Effector CD8-positive, alpha-beta T cell (primary cell): ENCODE measurements at places on chromosomes 6 and 20.

GRCh38 chr20:25194333-25194972 lies 1.1 kb upstream of the ENTPD6 start:
- no peak for DNase-seq

GRCh38 chr6:122128445-122128844 lies 271.0 kb upstream of the HSF2 start:
- DNase-seq, result no peak

GRCh38 chr6:96947055-96947454 lies 22.5 kb downstream of the KLHL32 start:
- no peak for DNase-seq

DNA sequence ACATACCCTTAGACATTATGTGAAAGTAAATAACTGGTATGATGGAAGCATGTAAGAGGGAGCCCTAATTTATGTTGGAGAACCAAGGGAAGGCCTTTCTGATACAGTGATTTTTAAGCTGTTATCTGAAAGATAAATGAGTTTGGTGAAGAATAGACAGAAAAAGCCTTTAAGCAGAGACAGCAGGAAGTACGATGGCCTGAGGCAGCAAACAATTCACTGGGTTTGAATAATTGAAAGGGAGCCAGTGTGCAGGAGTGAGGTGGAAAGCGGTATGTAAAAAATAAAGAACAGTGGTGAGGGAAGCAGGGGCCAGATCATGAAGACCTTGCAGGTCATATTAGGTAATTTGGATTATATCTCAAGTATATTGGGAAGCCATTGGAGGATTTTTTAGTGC lies 4.1 kb upstream of the RAB23 start:
- no peak for DNase-seq

DNA sequence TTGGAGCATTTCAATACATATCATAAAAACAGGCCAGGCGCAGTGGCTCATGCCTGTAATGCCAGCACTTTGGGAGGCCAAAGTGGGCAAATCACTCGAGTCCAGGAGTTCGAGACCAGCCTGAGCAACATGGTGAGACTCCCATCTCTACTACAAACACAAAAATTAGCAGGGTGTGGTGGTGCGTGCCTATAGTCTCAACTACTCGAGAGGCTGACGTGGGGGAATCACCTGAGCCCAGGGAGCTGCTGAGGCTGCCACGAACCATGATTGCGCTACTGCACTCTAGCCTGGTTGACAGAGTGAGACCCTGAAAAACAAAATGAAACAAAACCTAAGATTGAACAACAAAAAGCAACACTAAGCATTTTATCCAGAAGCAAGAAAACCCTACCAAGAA lies 47.2 kb downstream of the BACH2 start:
- peak; percentile 6 for DNase-seq

- DNase-seq, result no peak
These were observed 37.1 kb downstream of the NCOA7 start for GRCh38 chr6:125827788-125828320.

DNA sequence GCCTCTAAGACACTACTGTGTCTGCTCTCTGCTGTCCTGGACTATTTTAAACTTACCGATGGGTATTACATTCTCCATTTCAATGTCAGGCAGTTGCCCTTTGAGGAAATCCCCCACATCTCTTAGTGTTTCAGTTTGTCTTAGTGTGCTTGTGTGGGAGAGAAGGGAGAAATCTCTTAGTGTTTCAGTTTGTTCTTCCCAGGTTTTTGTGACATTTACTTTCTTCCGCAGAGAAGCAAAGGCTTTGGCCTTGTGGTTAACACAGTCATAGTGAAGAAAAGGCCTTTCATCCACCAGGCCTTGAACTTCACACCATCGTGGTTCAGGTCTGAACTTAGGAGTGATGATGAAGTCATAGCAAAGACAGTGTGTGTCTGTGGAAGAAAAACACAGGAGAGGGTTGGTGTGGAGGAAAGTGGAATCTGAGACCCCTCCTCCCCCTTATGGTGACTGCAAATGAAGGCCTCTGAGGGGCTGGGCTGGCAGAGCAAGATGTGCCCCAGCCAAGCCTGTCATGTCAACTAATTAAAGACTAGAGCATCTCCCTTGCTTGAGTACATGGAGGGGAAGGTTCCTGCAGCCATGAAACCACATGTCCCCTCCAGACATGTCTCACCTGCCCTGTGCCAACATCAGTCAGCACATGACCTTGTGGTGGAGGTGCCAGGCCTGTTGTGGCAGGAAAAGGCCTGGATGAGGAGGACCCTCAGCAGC lies 23.9 kb downstream of the RAET1L start:
- no peak for DNase-seq

DNA sequence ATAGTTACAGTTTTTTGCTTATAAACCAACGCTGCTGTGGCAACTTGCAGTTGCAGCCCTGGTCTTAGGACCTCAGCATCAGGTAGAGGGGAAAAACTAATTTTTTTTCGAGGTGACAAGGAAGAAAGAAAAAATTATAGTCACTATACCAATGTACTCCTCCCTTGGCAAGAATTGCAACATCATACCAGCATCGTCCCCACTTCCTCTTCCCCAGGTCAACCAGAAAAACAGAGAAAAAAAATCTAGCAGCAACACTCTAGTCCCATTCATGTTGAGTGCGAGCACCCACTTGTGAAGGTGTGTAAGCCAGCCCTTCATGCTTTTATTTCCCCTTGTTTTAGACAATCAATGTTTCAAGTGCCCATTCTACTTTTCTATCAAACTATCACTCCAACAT lies 13.1 kb upstream of the DCBLD1 start:
- no peak for DNase-seq

DNA sequence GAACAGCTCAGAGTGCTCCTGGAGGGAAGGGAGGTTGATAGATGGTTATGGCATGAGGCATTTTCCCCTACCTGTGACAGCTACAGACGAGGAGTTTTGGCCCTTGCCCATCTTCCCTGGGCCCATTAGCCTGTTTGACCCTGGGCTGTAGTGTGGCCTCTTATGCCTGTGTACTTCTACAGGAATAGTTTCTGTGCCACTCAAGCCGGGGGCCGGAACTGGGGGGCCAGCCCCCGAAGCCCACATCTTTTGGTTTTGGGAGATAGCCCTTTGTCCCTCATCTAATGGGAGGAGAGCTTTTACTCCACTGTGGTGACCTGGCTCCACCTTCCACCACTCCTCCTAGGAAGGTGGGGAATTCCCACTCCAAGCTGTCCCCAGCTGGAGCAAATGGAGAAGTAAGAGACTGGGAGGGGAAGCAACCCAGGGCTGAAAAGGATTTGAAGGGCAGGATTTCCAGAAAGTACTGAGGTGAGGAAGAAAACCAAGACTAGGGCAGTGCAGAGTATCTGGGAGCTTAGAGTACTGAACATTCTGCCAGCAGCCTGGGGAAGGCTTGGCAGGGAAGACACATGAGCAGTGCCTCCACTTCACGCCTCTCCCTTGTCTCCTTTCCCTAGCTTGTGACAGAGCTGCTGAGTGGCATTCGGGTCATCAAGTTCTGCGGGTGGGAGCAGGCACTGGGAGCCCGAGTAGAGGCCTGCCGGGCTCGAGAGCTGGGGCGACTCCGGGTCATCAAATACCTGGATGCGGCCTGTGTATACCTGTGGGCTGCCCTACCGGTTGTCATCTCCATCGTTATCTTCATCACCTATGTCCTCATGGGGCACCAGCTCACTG lies 6.9 kb downstream of the ABCC10 start:
- DNase-seq, result no peak

GRCh38 chr6:159989492-159990480 lies 20.9 kb downstream of the IGF2R start:
- no peak for DNase-seq

- no peak for DNase-seq
These were observed 129.3 kb downstream of the AFG1L start for GRCh38 chr6:108423982-108424705.

DNA sequence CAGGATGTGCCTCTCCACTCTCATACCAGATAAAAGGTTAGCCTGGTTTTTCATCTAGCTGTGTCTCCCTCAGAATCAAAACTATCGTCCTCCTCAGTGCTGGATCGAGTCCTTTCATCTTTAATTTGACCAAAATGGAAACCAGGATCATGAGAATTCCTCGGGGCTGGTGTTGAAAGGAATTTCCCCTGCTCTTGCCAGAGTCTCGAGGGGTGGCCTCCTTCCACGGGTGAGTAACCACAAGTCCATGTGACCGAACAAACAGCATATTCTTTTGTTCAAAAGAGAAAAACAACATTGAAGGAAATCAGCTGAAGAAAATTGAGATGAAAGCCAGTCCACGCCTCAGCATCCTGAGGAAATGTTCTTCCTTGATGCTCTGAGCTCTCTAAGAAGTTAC lies 165.9 kb upstream of the CDYL start:
- DNase-seq, result no peak

- DNase-seq, result no peak
These were observed 97.5 kb downstream of the TAF4 start for GRCh38 chr20:61968036-61968810.

- no peak for DNase-seq
These were observed 2.5 kb upstream of the HLA-DRA start for GRCh38 chr6:32436995-32437836.

DNA sequence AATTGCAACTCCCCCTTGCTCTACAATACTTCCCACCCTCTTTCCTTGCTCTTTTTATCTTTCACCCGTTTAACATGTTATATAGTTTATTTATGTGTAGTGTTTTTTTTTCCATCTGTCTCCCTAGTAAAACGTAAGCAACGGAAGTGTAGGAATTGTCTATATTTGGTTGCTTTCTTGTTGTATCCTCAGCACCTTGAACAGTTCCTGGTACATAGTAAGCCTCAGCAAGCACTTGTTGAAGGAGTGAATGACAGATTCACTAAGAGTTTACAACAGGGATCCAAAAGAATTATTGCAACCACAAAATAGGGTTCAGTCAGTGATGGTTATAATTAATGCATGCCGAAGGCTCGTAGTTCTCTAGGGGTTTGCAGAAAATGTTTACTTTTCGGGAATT lies 242.7 kb downstream of the SAMD5 start:
- no peak for DNase-seq
